ENCODE measurements at places on chromosomes 16 and 17. TPM values are rescaled to one million over a fixed set of nuclear protein-coding genes. Genes with fewer than 3 reads are reported as not detected.

DNA sequence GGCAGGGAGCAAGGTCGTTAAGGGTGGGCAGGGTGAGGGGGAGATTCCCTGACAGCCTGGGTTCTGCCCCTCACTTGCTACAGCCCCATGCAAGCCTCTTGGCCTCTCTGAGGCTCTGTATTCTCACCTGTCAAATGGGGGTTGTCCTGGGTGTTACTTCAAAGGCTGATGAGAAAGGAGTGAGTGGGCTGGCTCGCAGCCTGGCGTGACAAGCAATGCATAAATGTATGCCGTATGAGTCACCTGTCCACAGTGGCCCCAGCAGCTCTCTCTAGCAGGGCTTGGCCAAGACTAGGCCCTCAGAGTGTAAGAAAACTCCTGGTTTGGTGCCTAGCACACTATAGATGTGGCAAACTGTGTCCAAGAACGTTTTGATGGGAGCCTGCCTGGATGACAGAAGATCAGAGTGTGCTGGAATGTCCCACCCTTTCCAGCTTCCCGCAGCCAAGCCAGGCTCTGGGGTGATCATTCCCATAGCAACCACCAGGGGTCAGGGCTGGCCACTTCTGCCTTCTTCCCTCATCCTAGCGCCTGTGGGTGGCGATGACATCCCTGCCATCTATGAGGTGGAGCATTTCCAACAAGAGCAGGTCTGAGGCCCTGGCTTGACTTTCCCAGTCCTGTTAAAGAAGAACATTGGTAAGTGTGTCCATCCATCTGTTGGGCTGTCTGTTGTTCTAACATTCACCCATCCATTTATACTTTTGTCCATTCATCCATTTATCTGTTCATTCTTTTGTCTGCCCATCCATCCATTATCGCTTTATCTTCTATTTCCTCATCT lies 37.2 kb upstream of the ADGRG1 start:
- DNase-seq = peak; percentile 26

The SYNGR3 gene
- total RNA-seq = not detected

DNA sequence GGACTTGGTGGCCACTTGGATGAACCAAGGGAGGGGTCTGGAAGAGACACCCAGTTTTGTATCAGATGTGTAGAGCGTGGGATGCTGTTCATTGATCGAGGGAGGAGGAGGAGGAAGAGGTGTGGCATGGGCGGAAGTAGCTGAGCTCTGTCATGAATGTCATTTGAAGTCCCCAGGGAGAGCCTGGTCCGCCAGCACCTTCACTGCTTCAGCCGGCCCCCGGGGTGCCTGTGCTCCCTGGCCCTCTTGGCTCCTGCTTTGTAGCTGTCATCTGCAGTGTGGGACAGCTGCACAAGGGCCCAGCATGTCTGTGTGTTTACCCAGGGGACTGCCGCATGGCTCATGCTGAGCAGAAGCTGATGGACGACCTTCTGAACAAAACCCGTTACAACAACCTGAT lies 75.4 kb upstream of the RBL2 start:
- DNase-seq = no peak

- DNase-seq = no peak
These were observed 2180.1 kb downstream of the TP53TG3F start for GRCh38 chr16:35639233-35640205.

DNA sequence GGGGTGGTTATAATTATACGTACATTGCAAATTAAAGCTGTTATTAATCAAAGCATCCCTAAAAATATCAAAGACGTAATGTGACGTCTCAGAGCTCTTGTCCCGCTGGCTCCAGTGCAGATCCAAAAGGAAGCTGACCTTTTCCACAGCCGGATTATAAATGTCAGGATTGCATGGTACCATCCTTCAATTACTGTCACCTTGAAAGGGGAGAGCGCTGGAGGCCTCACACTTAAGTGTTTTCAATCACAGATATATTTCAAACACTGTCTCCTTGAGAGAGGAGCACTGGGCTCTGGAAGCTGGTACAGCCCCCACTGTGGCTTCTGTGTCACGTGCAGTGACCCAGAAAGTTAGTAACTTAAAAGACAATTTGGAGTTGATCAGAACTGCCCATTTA lies 94.2 kb downstream of the AIPL1 start:
- DNase-seq = no peak

The TMEM219 gene
- total RNA-seq = 83.1 TPM

DNA sequence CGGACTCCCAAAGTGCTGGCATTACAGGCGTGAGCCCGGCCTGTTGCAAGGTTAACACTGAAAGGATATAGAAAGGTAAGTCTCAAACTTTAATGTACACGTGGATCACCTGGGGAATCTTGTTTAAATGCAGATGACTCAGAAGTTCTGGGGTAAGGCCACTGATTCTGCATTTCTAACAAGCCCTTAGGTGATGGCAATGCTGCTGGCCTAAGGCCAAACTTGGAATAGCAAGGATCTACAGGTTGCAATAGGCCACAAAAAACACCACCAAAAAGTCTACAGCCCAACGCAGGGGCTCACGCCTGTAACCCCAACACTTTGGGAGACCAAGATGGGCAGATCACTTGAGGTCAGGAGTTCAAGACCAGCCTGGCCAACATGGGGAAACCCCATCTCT lies 4.2 kb downstream of the CMTM4 start:
- no peak for DNase-seq

GRCh38 chr16:85125570-85126393 lies 13.5 kb upstream of the CIBAR2 start:
- no peak for DNase-seq

GRCh38 chr16:69833357-69834282 lies 71.5 kb downstream of the WWP2 start:
- no peak for DNase-seq

- DNase-seq = no peak
These were observed 140.2 kb upstream of the ADAMTS18 start for GRCh38 chr16:77574867-77575624.

The G6PC1 gene
- not detected for total RNA-seq

DNA sequence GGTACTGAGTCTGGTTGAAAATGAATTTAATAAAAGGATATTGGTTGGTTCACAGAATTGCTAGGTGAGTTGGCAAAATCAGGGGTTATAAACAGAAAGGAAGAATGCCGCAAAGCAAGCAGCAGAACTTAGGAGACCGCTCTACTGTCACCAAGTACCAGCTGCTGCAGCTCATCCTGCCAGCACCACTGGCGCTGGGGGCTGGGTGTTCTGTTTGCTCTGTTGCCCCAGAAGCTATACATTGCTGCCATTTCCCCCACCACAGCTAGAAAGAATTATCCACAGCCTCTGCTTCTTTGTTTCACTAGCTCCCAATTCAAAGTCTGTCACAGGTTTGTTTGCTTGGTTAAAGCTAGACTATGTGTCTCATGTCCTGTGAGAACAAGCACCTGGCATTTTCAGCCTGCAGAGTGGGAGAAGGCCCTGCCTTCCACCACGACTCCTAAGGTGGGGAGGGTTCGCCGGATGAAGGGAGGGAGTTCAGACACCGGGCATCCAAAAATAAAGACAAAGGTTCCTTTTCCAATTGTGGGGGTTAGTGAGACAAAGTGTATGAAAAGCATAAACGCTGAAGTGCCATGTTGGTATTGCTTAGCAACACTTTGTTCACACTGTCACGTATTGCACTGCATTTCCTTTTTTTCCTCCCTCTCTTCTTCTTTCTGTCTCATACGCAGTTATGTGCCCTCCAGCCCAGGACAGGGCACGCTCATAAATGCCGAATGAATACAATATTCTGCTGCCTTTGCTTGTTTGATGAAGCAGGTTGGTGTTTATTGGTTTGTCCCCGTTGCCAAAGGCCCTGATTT lies 9.6 kb upstream of the CPD start:
- DNase-seq = no peak

The ZNF750 gene
- not detected for total RNA-seq

- no peak for DNase-seq
These were observed 2.6 kb downstream of the DUS1L start for GRCh38 chr17:82062984-82063368.

GRCh38 chr17:72735592-72735991 lies 356.9 kb downstream of the SLC39A11 start:
- DNase-seq = no peak

The KARS1 gene
- total RNA-seq = 104 TPM

The OR1E2 gene
- total RNA-seq = 1.0 TPM

Measured in tibial nerve (tissue), 4 donors.